IMR-90 (cell line): ENCODE measurements at places on chromosomes 3 and 15.

GRCh38 chr3:99920481-99921376 lies 103.1 kb downstream of the CMSS1 start:
- DNase-seq, result peak; percentile 76
- no peak overlapping the region for H3K4me3 ChIP-seq
- H3K4me1 ChIP-seq, result peaks cover 11% of the 10 kb centered on the region
- H3K27me3 ChIP-seq, result no peaks in the 10 kb centered on the region

DNA sequence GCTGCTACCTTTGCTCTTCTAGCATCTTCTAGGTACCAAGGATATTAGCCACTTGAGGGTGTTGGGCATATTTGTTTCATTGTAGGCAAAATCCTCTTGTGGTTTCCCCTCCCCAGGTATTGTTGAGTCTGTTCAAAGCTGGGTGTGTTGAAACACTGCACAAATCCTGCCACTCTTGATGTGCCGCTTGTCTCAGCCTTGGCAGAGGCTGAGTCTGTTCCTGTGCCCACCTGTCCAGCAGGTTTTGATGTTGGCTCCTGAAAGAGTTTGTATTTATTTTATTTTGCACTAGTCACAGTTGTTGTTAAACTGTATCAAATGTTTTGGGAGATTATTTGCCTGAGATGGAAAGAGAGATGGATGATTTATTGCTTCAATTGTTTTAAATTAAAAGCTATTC lies 136.2 kb downstream of the USP13 start:
- no peak for DNase-seq
- peaks cover 5% of the 10 kb centered on the region for H3K36me3 ChIP-seq
- H3K27me3 ChIP-seq, result no peaks in the 10 kb centered on the region
- no peaks in the 10 kb centered on the region for H3K4me1 ChIP-seq

GRCh38 chr3:183155499-183155898 lies 7.0 kb downstream of the LAMP3 start:
- no peaks in the 10 kb centered on the region for H3K4me1 ChIP-seq
- no peak overlapping the region for H3K27ac ChIP-seq
- no peak overlapping the region for H3K4me3 ChIP-seq
- DNase-seq, result no peak
- no peaks in the 10 kb centered on the region for H3K36me3 ChIP-seq

DNA sequence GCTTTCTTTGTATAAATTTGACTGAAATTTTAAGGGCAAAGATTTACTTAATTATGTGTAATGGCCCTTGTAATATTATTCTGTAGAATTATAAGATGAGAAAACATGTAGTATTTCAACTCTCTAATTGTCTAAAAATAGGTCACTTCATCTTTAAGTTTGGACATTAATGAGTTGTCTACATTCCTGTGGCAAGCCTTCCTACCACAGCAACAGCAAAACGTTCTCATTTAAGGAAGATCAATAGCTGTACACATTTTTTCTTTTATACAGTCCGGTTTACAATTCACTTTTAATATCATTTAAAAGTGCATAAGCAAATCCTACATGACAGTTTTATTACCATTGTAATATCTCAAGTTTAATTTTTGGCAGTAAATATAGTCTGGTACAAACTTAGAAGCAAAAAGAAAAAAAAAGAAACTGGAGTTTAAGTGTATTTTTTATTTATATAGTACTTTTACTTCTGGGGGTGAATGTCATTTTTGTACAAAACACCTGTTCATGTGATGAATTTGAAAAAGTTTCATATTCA lies 501.8 kb downstream of the ZPLD1 start:
- no peak overlapping the region for H3K4me3 ChIP-seq
- no peaks in the 10 kb centered on the region for H3K27me3 ChIP-seq
- DNase-seq, result no peak
- no peak overlapping the region for H3K27ac ChIP-seq
- H3K36me3 ChIP-seq, result no peaks in the 10 kb centered on the region

GRCh38 chr3:25537516-25537915 lies 109.5 kb downstream of the RARB start:
- no peak overlapping the region for H3K4me3 ChIP-seq
- no peak overlapping the region for H3K27ac ChIP-seq
- no peaks in the 10 kb centered on the region for H3K4me1 ChIP-seq

DNA sequence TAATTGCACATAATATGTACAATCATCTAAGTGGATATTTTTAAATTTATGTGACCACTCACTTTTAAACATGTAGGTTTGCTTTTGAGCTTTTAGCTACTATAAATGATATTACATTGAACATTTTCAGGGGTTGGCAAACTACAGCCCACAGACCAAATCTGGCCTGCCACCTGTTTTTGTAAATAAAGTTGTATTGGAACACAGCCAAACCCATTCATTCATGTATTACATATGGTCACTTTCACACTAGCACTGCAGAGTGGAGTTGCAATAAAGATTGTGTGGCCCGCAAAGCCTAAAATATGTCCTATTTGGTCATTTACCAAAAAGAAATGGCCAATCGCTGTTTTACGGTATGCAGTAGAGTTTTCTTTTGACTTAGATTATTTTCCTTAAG lies 21.2 kb downstream of the CMTM7 start:
- no peaks in the 10 kb centered on the region for H3K4me1 ChIP-seq
- no peak overlapping the region for H3K4me3 ChIP-seq
- H3K36me3 ChIP-seq, result no peaks in the 10 kb centered on the region
- no peaks in the 10 kb centered on the region for H3K27me3 ChIP-seq
- no peak for DNase-seq

- H3K36me3 ChIP-seq, result peaks cover 26% of the 10 kb centered on the region
- H3K27ac ChIP-seq, result no peak overlapping the region
- no peak for DNase-seq
- peaks cover 20% of the 10 kb centered on the region for H3K4me1 ChIP-seq
- no peaks in the 10 kb centered on the region for H3K27me3 ChIP-seq
Observed at GRCh38 chr15:40768521-40769273, 1.1 kb upstream of the C15orf62 start.

DNA sequence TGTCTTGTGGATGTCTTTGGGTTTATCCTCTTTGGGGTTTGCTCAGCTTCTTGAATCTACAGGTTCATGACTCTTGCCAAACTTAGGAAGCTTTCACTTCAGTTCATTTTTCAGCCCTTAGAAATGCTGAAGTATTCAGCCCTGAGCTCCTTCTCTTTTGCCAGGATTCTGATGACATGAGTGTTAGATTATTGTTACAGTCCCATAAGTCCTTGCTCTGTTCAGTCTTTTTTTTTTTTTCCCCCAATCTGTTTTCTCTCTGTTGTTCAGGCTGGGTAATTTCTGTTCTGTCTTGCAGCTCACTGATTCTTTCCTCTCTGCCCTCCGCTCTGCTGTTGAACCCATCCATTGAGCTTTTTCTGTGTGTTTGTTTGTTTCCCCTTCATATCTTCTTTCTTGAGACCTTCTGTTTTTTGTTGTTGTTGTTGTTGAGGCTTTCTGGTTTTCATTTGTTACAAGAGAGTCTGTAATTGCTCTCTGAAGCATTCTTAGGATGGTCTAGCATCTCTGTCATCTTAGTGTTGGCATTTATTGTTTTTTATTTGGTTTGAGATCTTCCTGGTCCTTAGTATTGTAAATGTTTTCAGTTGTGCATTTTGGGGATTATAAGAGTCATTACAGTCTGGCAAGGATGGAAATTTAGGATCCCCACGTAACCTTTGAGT lies 18.4 kb downstream of the LRCH3 start:
- peak overlapping the region; percentile 10; the same call in 1 of the 2 replicates for H3K4me3 ChIP-seq
- peak overlapping the region; percentile 54; the same call in 1 of the 2 replicates for H3K27ac ChIP-seq
- peak; percentile 85 for DNase-seq
- no peaks in the 10 kb centered on the region for H3K27me3 ChIP-seq
- no peaks in the 10 kb centered on the region for H3K36me3 ChIP-seq

DNA sequence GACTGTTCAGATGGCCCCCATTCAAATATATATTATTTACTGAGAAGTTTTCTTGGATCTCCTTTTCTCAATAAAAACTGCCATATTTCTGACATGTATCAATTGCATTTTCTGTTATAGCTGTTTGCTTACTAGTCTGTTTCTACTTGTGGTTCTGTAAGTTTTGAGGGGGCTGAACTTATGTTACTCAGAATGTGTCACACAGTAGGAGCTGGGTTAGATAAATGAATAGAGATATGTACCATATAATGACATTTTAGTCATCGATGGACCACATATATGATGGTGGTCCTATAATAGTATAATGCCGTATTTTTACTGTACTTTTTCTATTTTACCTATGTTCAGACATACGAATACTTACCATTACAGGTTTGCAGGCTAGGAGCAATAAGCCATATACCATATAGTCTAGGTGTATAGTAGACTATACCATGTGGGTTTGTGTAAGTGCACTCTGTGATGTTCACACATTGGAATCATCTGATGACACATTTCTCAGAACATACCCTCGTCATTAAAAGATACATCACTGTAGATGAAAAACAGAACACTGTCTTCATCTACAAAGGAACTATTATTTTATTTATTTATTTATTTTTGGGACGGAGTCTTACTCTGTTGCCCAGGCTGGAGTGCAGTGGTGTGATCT lies 22.3 kb downstream of the PPP4R2 start:
- H3K27ac ChIP-seq, result no peak overlapping the region
- peaks cover 7% of the 10 kb centered on the region for H3K4me1 ChIP-seq
- H3K27me3 ChIP-seq, result no peaks in the 10 kb centered on the region
- peaks cover 9% of the 10 kb centered on the region for H3K36me3 ChIP-seq
- no peak overlapping the region for H3K4me3 ChIP-seq

GRCh38 chr3:113339616-113340244 lies 101.6 kb downstream of the CFAP44 start:
- H3K36me3 ChIP-seq, result no peaks in the 10 kb centered on the region
- H3K4me3 ChIP-seq, result no peak overlapping the region
- H3K27ac ChIP-seq, result no peak overlapping the region
- no peaks in the 10 kb centered on the region for H3K4me1 ChIP-seq
- H3K27me3 ChIP-seq, result no peaks in the 10 kb centered on the region

DNA sequence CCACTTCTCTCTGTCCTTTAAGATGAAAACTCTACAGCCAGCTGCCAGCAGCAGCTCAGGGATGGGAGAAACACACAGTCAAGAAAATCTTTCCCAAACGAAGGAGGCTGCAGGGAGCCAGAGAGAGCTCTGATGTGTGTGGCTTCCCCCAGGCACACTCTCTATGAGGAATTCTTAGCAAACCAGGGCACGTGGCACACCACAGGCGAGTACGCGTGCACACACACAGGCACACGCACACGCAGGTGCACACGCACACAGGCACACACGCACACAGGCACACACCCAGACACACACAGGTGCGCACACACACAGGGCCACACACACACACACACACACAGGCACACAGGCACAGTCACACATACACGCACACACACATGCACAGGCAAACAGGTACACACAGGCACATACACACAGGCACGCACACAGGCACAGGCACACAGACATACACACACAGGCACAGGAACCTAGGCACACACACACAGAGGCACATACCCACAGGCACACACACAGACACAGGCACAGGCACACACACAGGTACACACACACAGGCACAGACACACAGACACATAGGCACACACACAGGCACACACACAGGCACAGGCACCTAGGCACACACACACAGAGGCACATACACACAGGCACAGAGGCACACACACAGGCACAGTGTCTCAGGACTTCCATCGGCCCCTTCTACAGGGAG lies 91.5 kb upstream of the ATP2B2 start:
- H3K27me3 ChIP-seq, result no peaks in the 10 kb centered on the region; the same call in none of the 2 replicates
- DNase-seq, result no peak
- H3K4me1 ChIP-seq, result no peaks in the 10 kb centered on the region

- no peak overlapping the region for H3K27ac ChIP-seq
- H3K36me3 ChIP-seq, result no peaks in the 10 kb centered on the region
- H3K4me1 ChIP-seq, result no peaks in the 10 kb centered on the region
- DNase-seq, result no peak
Observed at GRCh38 chr15:53675832-53676231, 83.6 kb downstream of the WDR72 start.

GRCh38 chr3:123642957-123643330 lies 58.1 kb upstream of the HACD2 start:
- no peak overlapping the region for H3K4me3 ChIP-seq
- peaks cover 3% of the 10 kb centered on the region for H3K4me1 ChIP-seq
- H3K27ac ChIP-seq, result no peak overlapping the region
- no peak for DNase-seq
- H3K27me3 ChIP-seq, result no peaks in the 10 kb centered on the region

DNA sequence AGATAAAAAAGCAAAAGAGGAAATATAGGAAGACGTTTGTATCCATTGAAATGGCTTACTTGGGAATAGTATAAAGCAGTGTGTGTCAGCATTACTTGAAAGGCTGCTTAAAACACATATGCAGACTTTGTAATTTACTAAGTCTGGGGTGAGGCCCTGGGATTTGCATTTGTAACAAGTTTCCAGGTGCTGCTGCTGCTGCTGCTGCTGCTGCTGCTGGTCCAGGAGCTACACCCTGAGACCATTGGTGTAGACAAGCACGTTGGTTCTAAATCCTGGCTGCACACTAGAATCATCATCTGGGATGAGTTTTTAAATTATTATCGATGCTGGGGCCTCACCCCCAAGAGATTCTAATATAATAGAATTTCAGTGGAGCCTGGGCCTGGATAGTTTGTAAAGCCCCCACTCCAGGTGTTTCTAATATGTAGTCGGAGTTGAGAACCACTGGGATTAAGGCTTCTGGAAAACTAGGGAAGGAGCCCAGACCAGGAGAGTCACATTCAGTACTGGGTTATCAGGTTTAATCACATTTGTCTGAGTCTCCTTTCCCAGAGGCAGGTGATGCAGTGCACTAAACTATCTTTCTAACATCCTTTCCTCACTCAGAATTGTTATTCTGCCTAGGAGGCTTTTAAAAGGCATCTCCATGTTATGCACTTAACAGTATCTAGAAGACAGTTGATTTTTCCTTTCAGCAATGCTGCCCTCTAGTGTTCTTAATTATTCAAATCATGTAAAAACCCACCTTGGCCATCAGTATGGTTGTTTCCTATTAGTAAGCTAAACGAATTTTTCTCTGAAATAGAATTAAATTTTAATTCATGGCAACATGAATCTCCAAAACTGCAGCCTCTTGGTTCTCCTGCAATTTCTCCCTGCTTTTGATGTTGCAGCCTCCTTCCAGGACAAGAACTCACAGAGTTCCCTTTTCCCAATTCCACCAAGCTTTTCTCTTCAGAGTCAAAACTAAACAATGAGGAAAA lies 45.4 kb downstream of the SSR3 start:
- H3K4me1 ChIP-seq, result 0 out of 2 replicates have a peak, but pooled peaks cover 2% of the 10 kb centered on the region
- H3K4me3 ChIP-seq, result no peak overlapping the region
- H3K27ac ChIP-seq, result no peak overlapping the region
- H3K36me3 ChIP-seq, result no peaks in the 10 kb centered on the region

DNA sequence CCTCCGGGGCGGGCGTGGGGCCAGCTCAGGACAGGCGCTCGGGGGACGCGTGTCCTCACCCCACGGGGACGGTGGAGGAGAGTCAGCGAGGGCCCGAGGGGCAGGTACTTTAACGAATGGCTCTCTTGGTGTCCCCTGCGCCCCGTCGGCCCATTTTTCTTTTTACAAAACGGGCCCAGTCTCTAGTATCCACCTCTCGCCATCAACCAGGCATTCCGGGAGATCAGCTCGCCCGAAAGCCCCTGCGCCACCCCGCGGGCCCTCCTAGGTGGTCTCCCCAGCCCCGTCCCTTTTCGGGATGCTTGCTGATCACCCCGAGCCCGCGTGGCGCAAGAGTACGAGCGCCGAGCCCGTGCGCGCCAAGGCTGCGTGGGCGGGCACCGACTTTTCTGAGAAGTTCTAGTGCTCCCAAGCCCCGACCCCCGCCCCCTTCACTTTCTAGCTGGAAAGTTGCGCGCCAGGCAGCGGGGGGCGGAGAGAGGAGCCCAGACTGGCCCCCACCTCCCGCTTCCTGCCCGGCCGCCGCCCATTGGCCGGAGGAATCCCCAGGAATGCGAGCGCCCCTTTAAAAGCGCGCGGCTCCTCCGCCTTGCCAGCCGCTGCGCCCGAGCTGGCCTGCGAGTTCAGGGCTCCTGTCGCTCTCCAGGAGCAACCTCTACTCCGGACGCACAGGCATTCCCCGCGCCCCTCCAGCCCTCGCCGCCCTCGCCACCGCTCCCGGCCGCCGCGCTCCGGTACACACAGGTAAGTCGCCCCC lies at the start of gene THBS1:
TSS of gene THBS1 (plus strand) at position 595 of the 757 bp plus-strand sequence. CDS start 779 bp downstream, outside the sequence.
- peaks cover 8% of the 10 kb centered on the region for H3K4me1 ChIP-seq
- H3K27ac ChIP-seq, result peak within 1 kb of the TSS; percentile 78
